ENCODE measurements at places on chromosomes 6 and 20.

DNA sequence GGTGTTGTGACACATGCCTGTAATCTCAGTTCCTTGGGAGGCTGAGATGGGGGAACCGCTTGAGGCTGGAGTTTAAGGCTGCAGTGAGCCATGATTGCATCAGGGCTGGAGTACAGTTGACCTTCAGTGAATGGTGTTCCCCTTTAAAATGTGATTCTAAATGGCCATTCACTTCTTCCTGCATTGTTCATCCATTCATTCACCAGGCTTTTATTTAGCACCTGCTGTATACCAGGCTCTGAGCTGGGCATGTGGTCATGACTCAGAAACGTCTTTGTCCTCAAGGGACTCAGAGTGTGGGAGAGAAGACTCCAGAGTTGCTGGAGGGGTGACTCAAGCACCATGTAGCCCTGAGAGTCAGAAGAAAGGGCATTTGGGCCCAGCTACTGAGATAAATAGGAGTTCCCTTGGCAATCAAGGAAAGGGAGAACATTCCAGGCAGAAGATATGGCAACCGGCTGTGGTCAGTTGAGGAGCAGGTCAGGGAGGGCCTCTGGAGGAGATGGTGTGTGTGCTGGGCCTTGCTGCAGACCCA, 101.1 kb downstream of the DLGAP4 start:
- no peak for DNase-seq

DNA sequence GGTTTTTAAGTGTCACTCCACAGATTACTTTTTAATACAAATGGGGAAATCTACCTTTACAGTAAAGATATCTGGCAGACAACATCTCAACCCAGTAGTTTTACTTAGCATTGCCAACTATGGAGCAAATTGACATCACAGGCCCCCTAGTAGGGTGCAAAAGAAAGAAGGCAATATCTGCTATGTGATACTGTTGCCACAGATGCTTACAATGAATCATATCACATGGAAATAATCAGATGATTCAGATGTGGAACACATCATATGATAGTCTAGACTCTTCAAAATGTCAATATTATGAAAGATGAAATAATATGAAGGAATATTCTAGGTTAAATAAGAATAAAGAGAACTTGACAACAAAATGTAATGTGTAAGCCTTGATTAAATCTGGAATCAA, 322.5 kb downstream of the BMP2 start:
- DNase-seq, result no peak

GRCh38 chr20:13545790-13546189, 92.9 kb downstream of the TASP1 start:
- no peak for DNase-seq

GRCh38 chr6:26204332-26205160, 117.3 kb downstream of the HFE start:
- DNase-seq, result peak; percentile 99

- DNase-seq, result no peak
Observed at GRCh38 chr6:75550544-75551167, 51.0 kb upstream of the SENP6 start.

DNA sequence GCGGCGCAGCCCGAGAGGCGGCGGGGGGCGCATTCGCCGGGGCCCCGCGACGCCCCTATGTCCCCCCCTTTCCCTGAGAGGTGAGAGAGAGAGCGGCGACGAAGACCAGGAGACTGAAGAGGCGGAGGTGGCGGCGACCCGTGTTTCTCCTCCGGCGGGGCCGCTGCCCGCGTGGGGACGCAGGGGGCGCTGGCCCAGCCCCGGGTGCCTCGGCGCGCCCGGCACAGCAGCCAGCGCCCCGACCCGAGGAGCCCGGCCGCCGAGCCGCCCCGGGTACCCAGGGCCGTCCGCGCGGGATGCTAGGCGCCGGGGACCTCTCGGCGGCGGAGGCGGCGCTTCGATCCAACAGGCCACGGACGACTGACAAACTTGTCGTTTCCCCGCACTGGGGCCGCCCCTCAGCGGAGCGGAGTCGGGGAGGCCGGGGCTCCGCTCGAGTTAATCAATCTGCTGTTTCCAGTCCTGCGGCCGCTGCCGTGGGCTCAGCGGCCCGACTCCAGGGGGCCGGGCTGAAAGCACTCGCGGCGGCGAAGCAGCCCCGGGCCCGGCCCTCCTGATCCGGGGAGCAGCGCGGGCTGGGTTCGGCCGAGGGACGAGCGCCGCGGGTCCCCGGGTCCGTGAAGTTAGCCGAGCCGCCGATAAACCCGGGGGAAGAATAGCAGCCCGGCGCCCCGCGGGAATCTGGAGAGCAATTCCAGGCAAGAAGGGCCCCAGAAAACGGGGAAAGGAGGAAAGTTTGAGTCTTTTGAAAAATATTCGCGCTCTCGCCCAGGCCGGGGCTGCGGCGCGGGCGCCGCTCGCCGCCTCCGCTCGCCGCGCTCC, 631 bp downstream of the MDGA1 start:
- no peak for DNase-seq

DNA sequence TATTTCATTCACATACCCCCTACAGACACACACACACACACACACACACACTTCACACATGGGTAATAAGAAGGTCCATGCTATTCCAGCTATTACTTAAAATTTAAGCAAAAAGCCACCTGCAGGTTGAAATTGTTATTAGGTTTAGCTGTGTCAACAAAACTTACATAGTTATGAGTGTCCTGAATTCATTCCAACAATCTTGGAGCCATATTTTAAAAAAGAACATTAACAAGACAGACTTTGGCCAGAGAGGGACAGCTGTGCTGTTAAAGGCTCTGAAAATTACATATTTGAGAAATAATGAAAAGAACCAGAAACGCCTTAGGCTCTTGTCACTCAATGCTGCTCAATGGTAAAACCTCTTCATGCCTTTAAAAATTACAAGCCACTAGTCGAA, 455.3 kb downstream of the EPM2A start:
- DNase-seq, result no peak

DNA sequence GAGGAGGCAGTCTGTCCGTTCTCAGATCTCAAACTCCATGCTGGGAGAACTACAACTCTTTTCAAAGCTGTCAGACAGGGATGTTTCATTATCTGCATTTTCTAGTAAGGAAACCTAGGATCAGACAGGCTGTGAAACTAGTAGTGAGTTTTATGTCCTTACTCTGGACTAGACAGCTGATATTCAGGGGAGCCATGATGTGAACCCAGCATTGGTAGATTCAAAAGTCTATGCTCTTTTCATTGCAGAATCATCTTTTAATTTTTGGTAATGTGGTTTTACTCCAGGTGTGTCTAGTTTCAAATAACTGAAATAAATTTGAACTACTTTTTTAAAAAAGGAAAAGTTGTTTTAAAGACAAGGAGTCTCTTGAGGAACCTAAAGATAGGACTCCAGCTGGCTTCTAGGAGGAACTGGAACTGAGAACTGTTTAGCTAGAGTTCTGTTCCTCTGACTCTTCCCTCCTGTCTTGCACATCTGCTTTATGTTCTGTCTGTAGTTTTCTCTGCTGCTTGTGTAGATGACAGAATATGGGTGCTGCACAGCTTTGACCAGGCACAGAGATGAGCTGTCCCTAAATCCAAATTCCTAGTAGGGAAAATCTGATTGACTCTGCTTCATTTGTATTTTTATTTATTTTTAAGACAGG, 27.8 kb upstream of the RNF144B start:
- DNase-seq, result no peak

- no peak for DNase-seq
Observed at GRCh38 chr6:14192216-14192788, 74.7 kb downstream of the CD83 start.

DNA sequence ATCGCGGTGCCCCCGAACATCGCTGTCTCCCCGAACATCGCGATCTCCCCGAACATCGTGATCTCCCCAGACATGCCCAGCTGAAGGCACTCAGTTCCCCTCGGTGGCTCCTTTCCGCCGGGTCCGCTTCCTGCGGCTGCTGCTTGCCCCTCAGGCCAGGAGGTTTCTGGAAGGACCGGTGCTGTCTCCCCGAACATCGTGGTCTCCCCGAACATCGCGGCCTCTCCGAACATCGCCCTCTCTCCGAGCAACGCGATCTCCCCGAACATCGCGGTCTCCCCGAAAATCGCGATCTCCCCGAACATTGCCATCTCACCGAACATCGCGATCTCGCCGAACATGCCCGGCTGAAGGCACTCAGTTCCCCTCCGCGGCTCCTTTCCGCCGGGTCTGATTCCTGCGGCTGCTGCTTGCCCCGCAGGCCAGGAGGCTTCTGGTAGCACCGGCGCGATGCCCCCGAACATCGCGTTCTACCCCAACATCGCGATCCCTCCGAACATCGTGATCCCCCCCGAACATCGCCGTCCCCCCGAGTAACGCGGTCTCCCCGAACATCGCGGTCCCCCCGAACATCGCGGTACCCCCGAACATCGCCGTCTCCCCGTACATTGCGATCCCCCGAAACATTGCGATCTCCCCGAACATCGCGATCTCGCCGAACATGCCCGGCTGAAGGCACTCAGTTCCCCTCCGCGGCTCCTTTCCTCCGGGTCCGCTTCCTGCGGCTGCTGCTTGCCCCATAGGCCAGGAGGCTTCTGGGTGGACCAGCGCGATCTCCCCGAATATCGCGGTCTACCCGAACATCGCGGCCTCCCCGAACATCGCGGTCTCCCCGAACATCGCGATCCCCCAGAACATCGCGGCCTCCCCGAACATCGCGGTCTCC, 808 bp downstream of the ULBP1 start:
- no peak for DNase-seq

- no peak for DNase-seq
Observed at GRCh38 chr6:159513074-159513720, 179.8 kb downstream of the SOD2 start.

DNA sequence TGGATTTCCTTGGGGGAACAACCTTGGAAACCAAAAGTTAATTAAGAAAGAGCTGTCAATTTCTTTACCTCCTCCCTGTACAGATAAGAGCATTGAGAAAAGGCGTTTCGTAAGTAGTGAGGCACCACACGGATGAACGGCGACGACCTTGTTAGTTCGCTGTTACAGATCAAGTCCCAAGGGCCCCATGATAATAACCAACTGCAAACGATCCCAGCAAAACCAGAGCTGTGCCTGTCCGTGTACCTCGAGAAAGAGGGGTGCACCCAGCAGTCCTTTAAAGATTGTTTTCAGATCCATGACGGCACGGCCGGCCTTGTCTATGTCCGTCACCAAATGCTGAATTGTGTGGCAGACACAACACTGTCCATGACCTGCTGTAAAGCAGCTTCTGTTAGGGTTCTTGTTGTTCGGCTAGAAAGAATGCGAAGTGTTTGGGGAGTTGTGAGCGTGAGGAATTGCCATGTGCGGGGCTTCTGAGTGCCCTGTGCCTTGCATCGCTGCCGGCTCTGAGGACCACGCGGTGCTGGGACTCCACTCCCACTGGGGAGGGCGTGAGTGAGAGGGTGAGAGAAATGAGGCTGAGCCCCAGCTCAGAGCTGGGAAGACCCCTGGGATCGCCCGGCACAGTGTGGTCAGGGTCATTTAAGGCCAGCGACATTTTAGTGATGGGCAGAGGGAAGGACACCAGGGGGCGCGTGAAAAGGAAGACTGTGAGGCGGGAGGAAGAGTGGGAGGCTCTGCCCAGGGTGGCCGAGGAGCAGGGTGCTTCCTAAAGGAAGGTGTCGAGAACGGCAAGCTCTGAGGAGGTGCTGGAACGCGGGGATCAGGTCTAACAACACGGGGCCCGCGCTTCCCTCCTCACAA, 136.8 kb upstream of the RPS6KA2 start:
- DNase-seq, result no peak

DNA sequence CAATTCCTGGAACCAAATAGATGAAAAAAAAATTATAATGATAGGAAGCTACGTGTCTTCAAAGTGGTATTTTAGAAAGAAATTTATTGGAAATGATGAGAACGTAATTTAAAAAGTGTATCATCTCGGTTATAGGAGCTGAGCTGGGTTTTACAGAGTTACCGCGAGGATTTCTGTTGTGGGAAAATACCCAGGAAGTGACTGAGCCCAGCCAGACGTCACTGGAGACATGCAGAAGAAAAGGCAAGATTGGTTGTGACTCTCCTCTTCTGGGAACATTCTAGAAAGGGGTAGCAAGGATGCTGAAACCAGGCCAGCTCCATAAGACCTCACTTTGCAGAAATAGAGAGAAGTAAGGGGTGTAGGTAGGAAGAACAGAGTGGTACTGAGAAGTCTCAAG, 95.9 kb upstream of the ADGRF1 start:
- no peak for DNase-seq

DNA sequence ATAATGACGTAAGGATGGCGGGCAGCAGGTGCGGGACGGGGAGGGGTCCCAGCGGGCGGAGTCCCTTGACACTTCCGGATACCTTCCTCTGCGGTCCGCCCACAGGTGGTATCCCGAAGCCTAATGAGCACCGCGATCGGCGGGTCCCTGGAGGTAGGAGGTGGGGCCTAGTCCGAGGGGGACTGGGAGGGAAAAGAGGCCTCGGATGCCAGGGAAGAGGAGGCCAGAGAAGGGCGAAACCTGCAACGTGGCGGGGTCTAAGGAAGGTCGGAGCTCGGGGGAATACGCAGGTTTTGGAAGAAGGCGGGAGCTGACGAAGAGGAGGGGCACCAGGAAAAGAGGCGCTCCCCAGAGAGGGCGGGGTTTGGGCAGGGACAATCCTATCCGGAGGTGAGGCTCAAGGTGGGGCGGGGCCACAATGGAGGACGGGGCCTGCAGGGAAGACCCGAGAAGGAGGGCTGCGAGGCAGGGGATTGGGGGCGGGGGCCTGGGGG, 3.7 kb downstream of the PRSS16 start:
- DNase-seq, result peak; percentile 66

DNA sequence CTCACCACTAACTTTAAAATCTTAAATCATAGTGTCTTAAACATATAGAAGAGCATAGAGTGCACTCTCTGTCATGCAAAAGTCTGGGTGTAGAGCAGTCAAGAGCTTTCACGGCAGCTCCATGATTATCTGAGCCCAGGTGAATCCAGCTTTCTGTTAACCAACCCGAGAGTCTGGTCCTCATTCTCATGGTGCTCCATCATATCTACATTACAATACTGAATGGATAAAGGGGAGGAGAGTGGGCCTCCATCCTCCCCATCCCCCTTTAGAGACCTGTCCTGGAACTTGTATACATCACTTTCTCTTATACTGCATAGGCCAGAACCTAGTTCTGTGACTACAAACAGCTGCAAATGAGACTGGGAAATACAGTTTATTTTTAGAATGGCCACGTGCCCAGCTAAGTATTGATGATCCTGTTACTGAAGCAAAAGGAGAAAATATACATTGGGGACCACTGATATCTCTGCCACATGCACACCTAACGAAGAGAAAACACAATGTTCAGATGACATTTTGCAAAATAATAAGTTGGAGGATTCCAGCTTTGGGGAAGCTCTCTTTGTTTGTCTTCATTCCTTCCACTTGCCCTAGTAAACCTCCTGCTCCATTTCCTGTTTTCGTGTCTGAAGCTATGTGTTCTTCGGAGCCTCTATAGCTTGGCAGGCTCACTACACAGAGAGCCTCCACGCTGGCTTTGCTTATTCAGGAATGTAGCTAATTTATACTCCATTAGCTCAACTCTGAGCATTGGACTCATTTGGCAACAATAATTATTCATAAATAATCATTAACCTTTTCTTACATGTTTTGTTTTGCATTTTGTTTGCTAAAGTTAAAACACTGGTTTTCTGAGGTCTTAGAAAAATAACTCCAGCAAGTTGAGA, 110.1 kb downstream of the IYD start:
- DNase-seq, result no peak

GRCh38 chr20:44141873-44142272, 45.1 kb downstream of the JPH2 start:
- DNase-seq, result no peak

Data from HT-29 (cell line).